ENCODE measurements at places on chromosomes 4 and X. TPM values are rescaled to one million over a fixed set of nuclear protein-coding genes. Genes with fewer than 3 reads are reported as not detected.

GRCh38 chr4:15470128-15470475 lies 420 bp downstream of the CC2D2A start:
- no peak for DNase-seq

DNA sequence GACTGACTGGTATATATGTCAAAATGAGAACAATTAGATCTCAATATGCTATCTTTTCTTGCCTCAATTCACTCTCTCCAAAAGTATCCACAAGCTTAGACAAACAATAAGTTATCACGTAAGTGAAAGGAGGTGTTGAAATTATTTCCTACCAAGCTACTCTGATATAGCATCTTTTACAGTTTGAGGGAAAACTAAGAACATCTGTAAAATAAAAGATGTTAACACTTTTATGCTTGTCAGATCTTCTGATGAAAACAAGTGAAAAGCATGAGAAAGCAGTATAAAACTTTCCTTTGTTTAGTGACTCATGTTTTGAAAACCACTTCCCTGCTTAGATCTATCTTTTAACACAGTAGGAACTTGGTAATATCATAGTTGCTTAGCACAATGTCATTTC lies 8.4 kb upstream of the MAB21L2 start:
- DNase-seq = no peak

DNA sequence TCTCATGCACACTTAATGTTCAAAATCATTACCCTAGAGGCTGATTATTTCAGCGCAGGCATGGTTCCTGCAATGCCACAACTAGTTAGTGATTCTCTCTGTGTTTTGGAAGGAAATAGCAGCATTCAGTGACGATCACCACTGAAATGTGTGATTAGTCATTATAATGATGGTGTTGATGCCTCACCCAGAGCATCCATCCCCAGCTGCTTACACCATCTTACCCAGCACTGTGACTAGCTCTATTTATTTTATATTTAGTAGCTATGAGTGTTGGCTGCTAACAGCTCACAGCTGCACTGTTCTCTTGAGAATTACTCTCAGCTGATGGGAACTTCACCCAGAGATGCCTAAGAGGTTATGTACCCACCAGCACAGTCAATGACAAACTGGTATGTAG lies 60.5 kb upstream of the TSPAN7 start:
- DNase-seq = no peak

- DNase-seq = peak; percentile 62
These were observed 8.1 kb downstream of the SLC34A2 start for GRCh38 chr4:25663781-25664180.

GRCh38 chr4:180751009-180751408 lies 1492.2 kb upstream of the TENM3 start:
- no peak for DNase-seq

DNA sequence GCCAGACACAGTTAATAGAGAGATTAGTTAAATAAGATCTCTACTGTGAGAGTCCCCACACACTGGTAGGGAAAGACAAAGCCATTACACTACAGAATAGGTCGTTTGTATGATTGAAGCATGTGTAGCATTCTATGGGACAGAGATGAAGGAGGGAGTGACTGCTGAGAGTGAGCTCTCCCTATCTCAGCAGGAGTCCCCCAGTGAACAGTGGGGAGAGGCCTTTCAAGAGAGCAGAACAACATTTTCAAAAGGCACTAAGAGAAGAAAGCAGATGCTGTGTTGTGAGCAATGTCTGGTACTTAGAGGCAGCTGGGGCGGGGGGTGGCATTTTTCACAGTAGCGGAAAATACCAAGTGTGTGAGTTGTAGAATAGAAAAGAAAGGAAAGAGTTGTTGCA lies 413.6 kb downstream of the AFF2 start:
- no peak for DNase-seq

GRCh38 chr4:77699731-77700210 lies 94.2 kb downstream of the CXCL13 start:
- no peak for DNase-seq

- peak; percentile 84 for DNase-seq
These were observed 37.9 kb downstream of the RELL1 start for GRCh38 chr4:37648084-37648817.

- no peak for DNase-seq
These were observed 981.6 kb downstream of the CCSER1 start for GRCh38 chr4:91108751-91109150.

DNA sequence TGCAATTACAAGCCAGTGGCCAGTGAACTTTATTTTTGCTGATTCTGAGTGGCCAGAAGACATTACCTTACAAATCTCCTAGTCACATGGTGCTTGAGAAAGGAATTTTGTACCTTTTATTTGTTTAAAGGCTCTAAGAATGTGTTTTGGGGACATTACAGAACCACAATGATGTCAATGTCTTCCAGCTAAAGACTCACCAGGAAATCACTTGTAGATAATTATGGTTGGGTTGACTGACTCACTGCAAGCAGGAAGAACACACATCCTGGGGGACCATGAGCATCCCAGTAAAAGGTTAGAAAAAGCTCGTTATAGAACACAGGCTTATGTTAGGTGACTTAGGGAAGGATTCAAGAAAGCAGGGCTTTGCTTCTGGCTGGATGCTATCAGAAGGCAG lies 119.4 kb upstream of the FAM9B start:
- DNase-seq = no peak

GRCh38 chrX:31099536-31100090 lies 27.8 kb upstream of the FTHL17 start:
- DNase-seq = no peak

DNA sequence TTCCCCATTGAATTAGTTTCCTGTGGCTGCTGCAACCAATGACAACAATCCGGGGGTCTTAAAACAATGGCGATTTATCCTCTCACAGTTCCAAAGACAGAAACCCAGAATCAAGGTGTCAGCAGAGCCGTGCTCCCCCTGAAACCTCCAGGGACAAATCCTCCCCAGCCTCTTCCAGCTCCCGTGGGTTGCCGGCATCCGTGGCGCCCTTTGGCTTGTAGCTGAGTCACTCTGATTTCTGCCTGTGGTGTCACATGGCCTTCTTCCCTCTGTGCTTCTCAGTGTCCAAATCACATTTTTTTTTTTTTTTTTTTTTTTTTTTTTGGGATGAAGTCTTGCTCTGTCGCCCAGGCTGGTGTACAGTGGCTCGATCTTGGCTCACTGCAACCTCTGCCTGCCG lies 64.5 kb upstream of the STX18 start:
- no peak for DNase-seq

DNA sequence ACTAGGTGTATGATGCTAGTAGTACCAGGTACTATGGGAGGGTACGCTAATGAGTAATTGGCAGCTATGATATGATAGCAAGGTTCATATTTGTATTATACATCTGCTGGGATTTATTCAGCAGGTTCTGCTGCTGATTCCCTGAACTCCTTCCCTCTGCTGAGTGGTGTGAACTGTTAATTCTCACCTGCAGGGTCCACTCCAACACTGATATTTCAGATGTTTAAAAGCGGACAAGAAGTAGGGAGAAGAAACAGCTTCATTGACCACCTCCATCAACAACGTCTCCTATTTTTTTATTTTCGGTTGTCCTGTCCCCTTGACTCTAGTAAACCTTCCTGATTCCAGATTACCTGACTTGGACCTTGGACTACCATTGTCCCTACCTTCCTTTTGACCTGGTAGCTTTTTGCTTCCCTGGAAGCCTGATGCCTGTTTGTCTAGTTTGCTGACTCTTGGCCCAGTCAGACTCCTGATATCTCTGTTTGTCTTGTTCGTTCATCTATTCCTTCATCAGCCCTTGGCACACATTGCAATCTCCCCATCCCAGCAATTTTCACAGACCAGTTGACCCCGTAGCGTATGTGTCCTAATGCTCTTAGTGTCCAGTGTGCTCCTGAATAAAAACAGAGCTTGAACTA lies 34.0 kb upstream of the RNF128 start:
- no peak for DNase-seq

GRCh38 chr4:102036619-102037376 lies 246.3 kb downstream of the BANK1 start:
- DNase-seq = no peak

- no peak for DNase-seq
These were observed 104.0 kb upstream of the WDR17 start for GRCh38 chr4:175961604-175962003.

GRCh38 chr4:9994246-9994847 lies 26.9 kb downstream of the SLC2A9 start:
- DNase-seq = no peak

DNA sequence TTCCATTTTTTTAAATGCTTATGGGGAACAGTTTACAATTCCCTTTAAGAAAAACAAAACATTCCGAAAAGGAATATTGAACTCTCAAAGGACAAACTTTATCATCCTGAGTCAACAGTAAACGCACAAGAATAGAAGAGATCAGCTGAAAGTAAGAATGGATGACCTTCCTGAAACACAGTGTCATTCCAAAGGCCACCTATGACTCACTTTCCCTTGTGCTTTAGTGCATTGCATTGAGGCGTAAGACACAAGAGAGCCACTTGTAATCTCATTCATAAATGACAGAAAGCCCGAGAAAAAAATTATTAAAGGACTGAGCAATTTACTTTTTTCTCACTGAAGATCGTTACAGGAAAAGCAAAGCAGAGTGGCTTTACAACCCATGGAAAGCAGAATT lies 1062.4 kb upstream of the DIAPH2 start:
- DNase-seq = no peak

DNA sequence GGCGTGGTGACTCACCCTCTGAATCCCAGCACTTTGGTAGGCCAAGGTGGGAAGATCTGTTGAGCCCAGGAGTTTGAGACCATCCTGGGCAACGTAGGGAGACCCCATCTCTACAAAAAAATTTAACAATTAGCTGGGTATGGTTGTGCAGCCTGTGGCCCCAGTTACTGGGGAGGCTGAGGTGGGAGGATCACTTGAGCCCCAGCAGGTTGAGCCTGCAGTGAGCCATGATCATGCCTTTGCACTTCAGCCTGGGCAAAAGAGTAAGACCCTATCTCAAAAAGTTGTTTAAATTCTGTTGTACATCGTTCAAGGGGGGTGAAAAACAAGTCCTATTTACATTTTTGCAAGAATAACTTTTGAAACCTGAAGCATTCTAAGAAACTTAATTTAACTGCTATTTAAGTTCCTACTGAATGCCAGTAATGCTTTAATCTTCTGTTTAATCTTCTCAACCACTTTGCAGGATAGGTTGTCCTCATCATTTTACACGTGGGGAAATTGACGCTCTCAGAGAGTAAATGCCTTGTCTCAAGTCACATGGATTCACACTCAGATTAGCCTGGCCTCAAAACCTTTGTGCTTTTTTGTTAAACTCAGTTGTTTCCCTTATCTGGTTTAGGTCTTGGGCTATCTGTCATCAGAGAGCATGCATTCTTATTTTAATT lies 7.0 kb downstream of the STAG2 start:
- DNase-seq = no peak

- DNase-seq = no peak
These were observed 113.4 kb upstream of the FAM241A start for GRCh38 chr4:112031712-112032328.

- peak; percentile 94 for DNase-seq
These were observed 2.5 kb downstream of the CPEB2 start for GRCh38 chr4:15004739-15005301.

DNA sequence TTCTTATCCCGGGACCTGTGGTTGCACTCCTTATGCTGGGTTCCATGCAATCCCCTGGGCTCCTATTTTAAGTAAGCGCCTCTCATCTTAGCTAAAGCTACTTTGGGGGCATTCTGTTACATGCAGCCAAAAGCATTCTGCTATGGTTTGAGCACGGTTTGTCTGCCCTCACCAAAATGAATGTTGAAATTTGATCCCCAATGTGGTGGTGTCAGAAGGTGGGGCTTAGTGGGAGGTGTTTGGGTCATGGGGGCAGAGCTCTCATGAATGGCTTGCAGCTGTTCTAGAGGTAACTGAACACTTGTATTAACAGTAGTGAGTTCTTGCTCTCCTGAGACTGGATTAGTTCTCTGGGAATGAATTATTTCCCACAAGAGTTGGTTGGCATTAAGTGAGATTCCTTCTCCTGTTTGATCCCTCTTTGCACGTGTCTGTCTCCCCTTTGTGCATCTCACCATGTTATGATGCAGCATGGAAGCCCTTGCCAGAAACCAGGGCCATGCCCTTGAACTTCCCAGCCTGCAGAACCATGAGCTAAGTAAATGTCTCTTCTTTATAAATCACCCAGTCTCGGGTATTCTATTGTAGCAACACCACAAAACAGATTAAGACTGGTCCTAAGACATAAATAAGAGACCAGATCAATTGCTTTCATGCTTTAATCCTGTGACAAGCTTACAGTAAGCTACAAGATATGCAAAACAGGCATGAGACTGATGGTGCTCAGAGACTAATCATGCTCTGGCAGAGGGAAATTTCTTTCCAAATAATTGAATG lies 141.8 kb downstream of the TSPAN5 start:
- no peak for DNase-seq

DNA sequence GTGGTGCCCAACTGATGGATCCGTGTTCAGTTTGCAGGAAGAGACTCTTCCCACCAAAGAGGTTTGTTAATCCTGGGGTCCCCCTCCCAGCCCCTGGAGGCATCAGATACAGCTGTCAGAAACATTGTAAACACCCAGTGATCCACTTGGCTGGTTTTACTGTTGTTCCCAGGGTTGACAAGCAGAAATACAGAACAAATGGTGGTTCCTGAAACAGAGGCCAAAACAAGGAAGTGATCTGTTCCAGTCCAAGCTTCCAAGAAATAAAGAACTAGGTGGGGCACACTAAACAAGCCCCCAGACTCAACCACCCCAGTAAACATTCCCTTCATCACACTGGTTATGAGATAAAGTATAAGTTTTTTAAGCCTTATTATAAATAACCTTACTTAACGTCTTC lies 1.4 kb downstream of the TMLHE start:
- no peak for DNase-seq

FSTL5 gene
- not detected for total RNA-seq

NDP gene
- total RNA-seq = 0.86 TPM

GLRA2 gene
- not detected for total RNA-seq

STARD8 gene
- total RNA-seq = 6.5 TPM

MAP7D2 gene
- 0.19 TPM for total RNA-seq

CCDC149 gene
- 11.7 TPM for total RNA-seq

HSD17B13 gene
- total RNA-seq = 0.38 TPM

PRR32 gene
- 0.89 TPM for total RNA-seq

ETDA gene
- not detected for total RNA-seq

HNRNPDL gene
- total RNA-seq = 154 TPM

GIMD1 gene
- not detected for total RNA-seq

ATXN3L gene
- total RNA-seq = not detected

SYNPO2 gene
- total RNA-seq = 316 TPM

ERAS gene
- not detected for total RNA-seq

NR0B1 gene
- total RNA-seq = not detected

FGF13 gene
- total RNA-seq = 1.2 TPM
